Stimulated activated CD4-positive, alpha-beta T cell treated with anti-CD3 and anti-CD28 coated beads, Interleukin-2, amount 100 ng/mL, for 24 hours (primary cell): ENCODE measurements at places on chromosomes 6 and 20.

DNA sequence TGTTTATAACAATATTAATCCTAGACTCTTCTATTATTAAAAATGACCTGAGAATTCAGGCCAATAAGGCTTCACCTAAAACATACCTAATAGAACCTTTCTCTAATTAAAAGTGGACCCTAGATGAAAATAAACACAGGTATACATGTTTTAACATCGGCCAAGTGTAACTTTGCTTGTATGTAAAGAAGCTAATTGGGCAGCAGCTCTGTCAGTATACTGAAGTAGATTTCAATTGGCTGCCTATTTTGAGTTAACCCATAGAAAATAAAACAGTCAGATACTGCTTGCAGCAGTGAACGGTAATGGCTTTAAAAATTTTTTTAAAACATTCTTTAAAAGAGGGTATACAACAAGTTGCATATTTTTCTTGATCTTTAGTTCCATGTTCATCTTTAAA lies 67.3 kb downstream of the PDSS2 start:
- DNase-seq = no peak

DNA sequence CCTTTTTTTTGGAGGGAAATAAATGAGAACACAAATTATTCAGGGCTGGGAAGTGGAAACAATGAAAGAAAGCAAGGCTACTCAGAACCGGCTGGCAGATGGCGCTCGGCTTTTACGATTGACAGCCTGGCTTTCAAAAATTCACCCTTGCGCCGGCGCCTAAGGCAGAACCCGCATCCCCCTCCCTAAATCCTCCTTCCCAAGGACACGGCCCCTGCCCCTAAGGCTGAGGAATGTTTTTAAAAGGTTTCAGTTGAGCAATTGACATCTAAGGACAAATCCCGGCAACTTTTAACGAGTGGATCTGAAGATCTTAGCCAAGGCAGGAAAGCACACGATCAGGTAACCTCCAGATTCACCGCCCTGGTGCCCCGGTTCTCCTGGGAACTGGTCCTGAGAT lies 16.3 kb downstream of the GNAS start:
- no peak for DNase-seq

DNA sequence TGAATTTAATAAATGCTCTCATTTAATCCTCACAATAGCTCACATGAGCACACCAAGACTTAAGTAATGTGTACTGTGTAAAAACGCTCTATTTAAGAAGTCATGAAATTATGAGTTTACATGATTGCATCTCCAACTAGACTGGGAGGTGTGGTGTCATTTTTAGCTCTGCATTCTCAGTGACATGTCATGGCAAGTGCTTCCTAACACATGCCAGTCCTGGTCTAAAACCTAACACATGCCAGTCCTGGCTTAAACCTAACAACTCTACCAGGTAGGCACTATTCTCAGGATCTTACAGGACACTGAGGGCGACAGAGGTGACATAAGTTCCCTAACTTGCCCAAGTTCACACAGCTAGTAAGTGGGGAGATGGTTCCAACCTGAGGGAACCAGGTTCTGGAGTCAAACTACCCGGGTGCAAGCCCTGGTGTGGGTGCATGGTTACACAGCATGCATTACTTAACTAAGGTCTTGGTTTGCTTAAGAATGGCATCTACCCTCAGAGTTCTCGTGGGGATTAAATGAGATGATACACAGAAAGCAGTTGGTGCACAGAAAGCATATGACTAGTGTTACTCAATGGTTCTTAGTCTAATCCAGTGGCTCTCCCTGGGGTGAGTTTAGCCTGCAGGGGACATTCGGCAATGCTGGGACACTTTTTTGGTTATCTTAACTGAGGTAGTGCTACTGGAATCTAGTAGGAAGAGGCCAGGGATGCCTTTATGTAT lies 14.7 kb downstream of the CLDN20 start:
- DNase-seq = no peak

GRCh38 chr6:108116546-108117426 lies 42.2 kb upstream of the OSTM1 start:
- DNase-seq = no peak

DNA sequence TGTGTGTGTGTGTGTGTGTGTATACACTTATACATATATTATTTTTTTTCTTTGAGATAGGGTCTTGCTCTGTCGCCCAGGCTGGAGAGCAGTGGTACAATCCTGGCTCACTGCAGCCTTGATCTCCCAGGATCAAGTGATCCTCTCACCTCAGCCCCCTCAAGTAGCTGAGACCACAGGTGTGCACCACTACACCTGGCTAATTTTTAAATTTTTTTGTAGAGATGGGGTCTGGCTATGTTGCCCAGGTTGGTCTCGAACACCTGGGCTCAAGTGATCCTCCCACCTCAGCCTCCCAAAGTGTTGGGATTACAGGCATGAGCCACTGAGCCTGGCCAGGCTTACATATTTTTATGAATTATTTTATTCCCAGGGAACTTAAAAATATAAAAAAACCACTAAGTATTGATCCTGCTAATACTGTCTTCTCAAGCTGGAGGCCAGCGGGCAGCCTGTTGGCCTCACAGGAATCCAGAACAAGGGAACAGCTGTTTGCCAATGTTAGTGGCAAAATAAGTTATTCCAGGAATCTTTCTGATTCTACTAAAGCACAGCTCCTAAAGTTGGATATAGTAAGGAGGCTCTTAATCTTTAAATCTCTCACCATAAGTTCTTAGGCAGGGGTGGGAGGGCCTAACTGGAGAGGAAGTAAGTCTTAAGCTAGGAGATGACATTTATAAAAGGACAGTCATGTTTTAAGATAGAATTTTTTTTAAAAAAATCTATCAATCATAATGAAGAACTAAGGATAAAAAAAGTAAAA lies 135.5 kb upstream of the NUP153 start:
- DNase-seq = no peak

- DNase-seq = no peak
Observed at GRCh38 chr20:41177636-41178035, 40.3 kb downstream of the PLCG1 start.

- peak; percentile 52 for DNase-seq
Observed at GRCh38 chr20:53077373-53078205, 105.4 kb downstream of the TSHZ2 start.

DNA sequence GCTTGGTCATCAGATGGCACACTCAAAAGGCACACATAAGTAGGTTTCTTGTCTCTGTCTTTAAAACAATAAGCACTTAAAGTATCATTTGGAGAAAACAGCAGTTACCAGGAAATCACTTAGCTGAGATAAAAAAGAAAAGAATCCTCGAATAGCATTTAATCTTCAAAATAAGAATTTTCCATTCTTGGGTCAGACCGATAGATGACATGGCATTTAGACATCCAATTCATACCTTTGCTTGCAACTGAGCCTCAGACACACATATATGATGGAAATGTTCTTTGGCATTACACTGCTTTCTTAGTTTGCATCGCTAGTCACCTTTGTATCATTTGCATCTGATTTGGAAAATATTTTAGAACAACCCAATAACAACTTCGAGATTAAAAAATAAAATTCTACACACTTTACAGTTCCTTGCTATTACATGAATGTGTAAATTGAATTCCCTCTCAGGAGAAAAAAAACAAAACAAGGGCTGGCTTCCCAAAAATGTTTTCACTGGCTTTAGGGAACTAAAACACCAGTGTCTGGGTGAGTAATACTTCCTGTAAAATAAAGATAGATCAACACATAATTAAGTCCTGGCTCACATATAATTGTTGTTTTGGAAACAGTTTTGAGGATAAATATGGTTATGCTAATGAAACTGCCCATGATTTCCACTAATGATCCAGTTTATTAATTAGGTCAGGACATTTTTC lies 1.3 kb upstream of the RNF217 start:
- DNase-seq = no peak

DNA sequence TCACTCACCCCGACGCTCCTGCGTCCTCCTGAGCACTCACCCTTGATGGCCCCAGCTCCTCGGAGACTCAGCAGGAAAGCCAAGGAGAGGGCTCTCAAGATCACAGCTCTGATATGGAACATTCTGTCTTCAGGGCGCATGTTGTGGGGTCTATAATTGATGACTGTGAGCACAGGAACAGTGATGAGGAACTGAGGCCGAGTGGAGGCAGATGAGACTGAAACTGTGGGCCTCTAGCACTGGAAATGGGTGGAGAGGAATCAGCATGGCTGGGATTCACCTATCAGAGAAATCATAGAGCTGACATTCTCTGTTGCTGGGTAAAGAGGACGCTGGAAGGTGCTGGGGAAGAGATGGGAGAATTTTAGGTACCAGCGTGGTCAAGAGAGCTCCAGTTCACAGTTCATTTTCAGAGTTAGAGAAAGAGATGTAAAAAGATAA lies at the start of gene HLA-DPA1:
Gene HLA-DPA1 (minus strand): TSS at position 219 of the 441 bp plus-strand sequence.
- peak; percentile 33 for DNase-seq

DNA sequence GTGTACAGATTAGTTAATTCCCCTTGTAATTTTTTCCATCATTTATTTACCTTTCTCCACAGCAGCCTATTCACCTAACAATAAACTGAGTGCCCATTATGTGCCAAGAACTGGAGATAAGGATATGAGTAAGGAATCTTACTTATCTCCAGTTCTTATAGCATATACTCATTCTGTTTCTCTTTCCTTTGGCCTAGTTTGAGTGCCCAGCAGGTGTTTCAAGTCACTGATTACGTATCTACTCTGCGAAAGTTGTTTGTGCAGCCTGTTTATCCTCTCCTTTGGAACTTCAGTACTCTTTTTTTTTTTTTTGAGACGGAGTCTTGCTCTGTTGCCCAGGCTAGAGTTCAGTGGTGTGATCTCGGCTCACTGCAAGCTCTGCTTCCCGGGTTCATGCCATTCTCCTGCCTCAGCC lies 17.3 kb upstream of the POU5F1 start:
- DNase-seq = no peak

- DNase-seq = no peak
Observed at GRCh38 chr6:23601811-23602345, 524.1 kb upstream of the NRSN1 start.

DNA sequence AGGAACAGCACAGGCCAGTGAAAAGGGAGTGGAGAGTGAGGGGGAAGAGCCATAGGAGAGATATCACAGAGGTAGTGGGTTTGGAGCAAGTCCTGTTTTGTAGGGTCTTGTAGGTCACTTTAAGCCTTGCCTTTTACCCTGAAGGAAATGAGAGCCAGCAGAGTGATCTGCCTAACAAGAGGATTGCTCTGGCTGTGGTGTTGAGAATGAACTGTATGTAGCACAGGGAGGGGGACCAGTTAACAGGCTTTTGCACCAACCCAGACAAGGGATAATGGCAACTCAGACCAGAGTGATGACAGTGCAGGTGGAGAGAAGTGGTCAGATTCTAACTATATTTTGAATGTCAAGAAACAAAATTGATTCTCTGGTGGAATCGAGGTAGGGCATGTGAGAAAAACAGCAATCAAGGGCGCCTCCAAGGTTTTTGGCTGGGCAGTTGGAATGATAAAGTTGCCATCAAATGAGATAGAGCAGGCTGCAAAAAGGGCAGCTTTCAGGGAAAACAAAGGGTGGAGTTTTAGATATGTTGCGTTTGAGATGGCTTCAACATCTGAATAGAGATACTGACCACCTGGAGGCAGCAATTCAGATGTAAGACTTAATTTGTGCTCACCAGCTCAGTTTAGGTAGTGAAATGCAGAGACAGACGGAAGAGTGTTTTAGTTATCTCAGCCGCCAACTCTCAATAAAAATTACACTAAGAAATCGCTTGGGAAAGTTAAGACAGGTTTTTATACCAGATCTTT lies 134.4 kb upstream of the BTBD3 start:
- DNase-seq = no peak

DNA sequence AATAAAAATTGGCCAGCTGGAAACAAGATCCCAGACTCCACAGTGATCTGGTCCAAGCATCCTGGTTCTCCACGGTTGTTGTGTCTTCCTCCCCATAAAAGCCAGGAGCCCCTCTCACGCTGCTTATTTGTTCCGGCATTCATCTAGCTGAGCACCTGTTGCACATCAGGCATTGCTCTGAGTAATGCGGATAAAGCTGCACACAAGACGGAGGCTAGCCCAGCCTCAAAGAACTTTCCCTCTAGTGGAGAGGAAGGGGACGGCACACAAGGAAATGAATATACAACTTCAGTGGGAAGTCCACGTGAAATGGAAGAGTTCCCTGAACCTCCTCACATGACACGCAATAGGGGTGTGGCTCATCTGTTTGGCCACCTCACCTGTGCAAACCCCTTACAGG lies 30.3 kb upstream of the NXT1 start:
- DNase-seq = no peak

DNA sequence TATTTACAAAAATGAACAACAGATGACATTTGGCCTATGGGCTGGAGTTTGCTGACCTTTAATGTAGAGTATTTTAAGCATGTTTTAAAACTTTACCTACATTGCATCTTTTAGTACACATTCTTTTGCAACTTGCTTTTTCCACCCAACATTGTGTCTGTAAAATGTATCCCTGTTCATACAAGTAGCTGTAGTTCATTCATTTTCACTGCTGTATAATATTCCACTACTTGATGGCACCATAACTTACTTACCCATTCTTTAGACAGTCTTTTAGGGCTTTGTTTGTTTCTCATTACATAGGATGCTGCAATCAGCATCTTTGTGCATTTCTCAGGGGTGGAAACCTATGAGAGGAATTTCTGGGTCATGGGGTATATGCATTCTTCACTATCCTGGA lies 115.1 kb downstream of the EYA2 start:
- DNase-seq = no peak

- DNase-seq = no peak
Observed at GRCh38 chr20:16013631-16014030, 559.6 kb downstream of the KIF16B start.

DNA sequence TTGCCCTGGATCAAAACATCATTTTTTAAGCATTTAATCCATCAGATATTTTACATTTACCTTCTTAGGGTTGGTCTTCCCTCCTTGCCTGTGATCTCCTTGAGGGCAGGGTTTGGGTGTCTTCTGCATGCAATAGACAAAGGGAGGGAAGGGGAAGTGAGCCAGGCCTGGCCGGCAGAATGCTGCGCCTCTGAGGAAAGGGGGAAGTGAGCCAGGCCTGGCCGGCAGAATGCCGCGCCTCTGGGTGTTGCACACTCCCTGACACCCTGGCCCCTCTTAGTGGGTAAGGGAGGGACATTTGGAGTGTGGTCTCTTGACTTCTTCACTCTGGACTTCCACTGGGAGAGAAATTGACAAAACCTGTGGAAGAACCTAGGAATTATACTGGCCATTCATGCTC lies 12.4 kb downstream of the PSMF1 start:
- DNase-seq = no peak

- no peak for DNase-seq
Observed at GRCh38 chr6:3800850-3801591, 48.2 kb upstream of the FAM50B start.

- DNase-seq = no peak
Observed at GRCh38 chr20:21707999-21708737, 2.7 kb downstream of the PAX1 start.

- DNase-seq = peak; percentile 59
Observed at GRCh38 chr20:35616465-35617396, 1.1 kb downstream of the SPAG4 start.

GRCh38 chr6:36867471-36868224 lies 7.0 kb downstream of the PPIL1 start:
- DNase-seq = no peak

GRCh38 chr20:7742479-7742878 lies 197.8 kb downstream of the HAO1 start:
- DNase-seq = no peak

GRCh38 chr20:46164254-46164653 lies 46.1 kb downstream of the CD40 start:
- DNase-seq = no peak

GRCh38 chr6:170505306-170505705 lies 47.8 kb downstream of the PSMB1 start:
- no peak for DNase-seq

- no peak for DNase-seq
Observed at GRCh38 chr20:3051385-3052019, 5.7 kb downstream of the MRPS26 start.
